ENCODE measurements at places on chromosomes 6 and 20.

GRCh38 chr6:6987749-6988148 is 120.0 kb upstream of the RREB1 start:
- DNase-seq = no peak

GRCh38 chr20:33211817-33212424 is 5.2 kb upstream of the BPIFA3 start:
- DNase-seq = no peak

DNA sequence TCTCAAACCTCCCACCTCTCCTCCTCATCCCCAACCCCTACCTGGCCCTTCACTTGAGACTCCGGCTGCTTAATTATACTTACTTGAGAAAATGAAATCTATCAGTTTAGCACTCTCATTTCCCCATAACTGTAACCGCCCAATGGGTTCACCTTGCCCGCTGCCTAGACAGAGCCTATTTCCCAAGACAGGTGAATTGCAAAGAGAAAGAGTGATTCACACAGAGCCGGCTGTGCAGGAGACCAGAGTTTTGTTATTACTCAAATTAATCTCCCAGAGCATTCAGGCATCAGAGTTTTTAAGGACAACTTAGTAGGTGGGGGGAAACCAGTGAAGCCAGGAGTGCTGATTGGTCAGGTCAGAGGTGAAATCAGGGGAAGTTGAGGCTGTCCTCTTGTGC is 301.4 kb upstream of the CDYL start:
- no peak for DNase-seq

DNA sequence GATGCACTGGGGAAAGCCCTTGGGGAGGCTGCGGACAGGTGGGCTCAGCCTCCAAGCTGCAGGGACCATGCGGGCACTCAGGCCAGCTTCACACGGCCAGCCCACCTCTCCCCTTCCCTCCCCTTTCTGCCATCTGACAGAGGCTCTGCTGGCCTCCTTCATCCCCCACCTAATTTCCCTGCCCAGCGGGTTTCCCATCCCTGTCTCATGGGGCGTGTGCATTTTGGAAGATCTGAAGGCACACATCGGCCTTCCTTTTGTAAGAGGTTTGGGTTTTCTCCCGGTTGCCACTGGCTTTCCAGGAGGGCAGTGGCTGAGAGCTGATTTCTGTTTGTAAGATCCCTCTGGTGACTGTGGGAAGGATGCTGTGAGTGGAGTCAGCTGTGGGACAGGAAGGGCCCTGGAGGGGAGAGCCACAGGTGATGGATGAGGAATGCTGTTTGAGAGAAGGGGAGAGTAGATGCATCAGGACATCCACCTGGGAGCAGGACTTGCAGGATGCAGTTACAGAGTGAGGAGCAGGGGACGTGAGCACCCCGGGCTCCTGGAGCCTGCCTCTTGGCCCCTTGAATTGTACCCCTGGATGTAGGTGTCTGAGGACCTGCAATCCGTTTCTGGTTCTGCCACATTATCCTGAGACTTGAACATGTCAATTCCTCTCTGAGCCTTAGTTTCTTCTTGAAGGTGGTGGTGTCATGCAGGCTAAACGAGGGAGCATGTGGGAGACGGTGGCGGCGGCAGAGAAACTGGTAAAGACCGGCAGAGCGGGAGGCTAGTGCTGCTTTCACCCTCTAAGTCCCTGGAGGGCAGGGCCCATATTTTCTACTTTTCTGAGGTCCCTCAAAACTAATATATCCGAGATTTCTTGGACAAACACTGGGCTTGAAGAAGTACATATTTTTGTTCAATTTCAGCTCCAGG is 5.9 kb upstream of the TUBB1 start:
- DNase-seq = no peak

DNA sequence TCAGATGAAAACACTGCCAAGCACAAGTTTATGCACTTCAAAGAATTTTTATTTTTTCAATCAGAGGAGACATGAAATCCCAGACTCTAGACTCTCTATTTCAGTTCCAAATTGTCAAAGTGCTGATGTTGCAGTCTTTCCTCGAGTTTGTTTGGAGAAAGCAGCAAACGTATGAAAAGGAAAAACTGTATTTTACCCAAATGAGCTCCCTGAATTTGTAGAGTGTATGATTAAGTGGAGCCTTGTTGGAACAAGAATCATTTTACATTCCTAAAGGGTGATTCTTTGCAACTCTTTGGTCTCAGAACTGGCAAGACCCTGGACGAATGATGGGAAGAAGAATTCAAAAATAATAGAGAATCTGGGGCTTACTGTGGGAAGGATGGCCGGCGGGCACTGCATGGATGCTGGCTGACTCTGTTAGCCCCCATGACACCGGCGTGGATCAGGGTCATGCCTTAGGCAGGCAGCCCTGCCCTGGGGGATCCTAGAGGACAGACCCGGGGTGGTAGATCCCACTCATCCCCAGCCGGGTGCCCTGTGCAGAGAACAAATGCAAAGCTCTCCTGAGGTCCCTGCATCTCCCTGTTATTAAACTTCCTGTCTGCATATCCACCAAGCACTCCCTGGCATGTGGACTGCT is 207.4 kb downstream of the FNDC1 start:
- DNase-seq = no peak

- DNase-seq = no peak
Measured at GRCh38 chr6:135014353-135014832, 40.2 kb downstream of the HBS1L start.

DNA sequence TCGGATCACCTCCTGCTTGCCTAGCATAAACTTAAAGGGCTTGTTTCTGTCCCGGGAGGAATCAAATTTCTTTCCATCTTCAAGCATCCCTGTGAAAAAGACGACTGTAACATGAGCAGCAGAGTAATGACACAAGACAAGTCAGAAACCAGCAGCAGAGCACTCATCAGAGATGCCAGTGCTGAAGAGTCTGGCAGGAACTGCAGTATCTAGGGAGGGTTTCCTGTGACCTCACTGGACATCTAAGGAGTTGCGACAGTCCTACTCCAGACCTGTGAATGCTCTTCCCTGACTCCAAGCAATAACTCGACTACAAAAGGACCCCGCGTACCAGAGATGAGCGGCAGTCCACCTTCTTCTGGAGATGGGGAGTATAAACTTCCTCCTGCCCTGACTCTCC is 17.3 kb downstream of the FKBP1A start:
- DNase-seq = no peak

GRCh38 chr20:43789593-43789992 is 62.8 kb upstream of the GTSF1L start:
- no peak for DNase-seq

DNA sequence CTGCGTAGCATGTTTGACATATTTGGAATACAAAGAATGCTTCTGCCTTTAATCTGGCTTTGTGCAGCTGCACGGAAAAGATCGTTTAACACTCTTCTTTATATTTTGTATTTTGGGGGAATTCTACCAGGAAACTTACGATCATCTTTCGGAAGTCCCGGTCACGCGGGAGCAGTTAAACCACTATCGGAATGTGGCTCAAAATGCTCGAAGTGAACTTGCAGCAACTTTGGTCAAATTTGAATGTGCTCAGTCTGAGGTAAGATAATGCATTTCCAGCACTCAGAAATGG is 42.3 kb downstream of the CCDC170 start:
- no peak for DNase-seq

- DNase-seq = no peak
Measured at GRCh38 chr20:24872291-24873024, 76.6 kb upstream of the CST7 start.

- DNase-seq = no peak
Measured at GRCh38 chr6:164185471-164185871, 771.0 kb downstream of the QKI start.

DNA sequence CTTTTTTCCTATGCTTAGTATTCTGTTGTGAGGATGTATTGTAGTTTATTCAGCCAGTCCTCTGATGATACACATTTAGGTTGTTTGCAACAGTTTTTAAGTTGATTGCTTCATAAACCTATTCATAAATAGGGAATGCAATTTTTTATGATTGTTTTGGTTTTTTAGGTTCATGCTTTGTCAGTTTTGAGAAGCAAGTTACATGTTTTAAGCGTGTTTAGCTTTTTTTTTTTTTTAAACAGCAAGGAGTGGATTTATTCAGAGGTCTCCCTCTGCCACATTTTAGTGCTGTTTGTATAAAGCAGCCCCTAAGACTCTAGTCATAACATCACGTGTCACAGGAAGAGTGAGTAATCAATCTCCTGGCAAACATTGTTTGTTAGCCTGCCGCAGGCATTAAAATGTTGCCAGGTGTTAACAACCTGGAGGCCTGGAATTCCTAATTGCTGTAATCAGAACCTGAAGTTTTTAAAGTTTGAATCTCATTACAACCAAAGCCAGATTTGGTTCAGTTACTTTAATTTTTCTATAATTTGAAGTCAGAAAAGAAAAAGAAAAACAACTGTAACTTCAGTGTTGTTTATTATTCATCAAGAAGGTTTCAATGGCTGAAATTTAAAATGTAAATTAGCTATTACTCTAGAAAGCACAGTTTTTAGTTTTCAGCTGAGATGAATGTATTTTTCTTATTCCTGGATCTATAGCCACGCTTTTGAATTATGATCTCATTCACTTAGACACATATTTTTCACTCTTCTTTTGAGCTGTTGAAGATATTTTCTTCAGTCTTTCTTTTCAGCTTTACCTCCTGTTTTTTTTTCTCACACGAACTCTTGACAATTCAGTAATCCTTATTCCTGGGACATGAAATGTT is 59.2 kb downstream of the KCNS1 start:
- no peak for DNase-seq

DNA sequence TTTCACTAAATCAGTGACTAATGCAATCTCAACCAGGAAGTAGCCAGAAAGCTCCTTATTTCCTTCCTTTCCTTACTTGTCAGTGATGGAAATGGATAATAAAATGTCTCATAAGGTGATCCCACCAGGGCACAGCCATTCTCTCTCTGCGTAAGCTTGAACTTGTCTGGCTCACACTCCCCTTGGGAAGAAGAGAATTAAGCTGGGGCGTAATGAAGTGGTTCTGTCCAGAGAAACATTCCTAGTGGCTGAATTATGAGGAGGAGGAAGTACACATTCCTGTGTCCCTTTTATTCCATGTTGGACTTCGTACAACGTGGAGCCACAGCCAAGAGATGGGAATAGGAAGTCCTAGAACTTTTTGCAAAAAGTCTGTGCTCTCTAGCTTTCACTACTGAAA is 93.7 kb downstream of the MTHFD1L start:
- DNase-seq = no peak

GRCh38 chr20:40938020-40938419 is 90.6 kb upstream of the TOP1 start:
- no peak for DNase-seq

GRCh38 chr6:13851330-13851729 is 37.0 kb upstream of the MCUR1 start:
- no peak for DNase-seq

GRCh38 chr20:61478611-61479305 is 226.7 kb downstream of the CDH4 start:
- no peak for DNase-seq

- DNase-seq = no peak
Measured at GRCh38 chr6:127458222-127458621, 967 bp downstream of the KIAA0408 start.

DNA sequence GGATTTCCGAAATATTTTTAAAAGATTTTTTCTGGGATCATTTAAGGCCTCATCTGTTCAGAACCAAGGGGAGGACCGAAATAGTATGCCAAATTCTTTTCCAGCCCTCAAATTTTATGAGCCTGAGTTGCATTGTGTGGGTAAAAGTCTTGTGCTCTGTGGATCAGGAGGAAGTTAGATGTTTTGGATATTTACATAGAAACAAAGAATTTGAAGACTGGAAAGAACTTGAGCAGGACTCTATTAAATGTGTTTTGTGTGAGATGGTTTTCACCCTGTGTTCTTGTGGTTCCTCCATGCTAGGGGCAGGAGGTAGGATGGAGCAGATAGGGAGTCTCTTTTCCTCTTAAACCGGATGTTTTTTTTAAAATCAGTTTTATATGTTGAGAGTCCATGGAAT is 329.1 kb downstream of the LAMA2 start:
- DNase-seq = no peak

GRCh38 chr6:9583753-9584352 is 831.0 kb downstream of the TFAP2A start:
- DNase-seq = no peak

DNA sequence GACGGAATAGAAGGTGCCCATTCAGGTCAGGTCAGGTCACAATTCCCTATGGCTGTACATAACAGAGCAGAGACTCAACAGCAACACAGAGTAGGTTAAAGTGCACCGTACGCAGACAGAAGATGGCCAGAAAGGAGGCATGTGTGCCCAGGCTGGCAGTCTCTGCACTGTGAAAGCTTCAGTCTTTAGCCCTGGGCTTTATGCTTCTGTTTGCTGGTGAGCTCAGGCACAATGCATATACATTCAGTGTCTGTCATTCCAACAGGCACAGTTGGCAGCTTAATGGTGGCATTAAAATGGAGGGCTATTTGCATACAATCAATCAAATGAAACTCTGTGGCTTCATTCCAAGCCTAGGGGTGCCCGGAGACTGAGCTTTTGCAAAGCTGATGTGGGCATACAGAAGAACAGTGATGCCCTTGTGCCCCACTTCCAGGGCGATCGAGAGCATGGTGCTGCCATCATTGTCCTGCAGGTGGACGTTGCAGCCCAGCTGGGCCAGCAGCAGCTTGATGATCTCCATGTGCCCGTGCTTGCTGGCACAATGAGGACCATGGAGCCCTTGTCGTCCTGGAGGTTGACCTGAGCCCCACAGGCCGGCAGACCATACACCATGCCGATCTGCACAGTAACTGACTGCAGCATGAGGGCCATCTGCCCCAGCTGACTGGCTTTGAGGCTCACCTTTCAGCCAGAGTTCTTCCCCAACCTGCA is 22.4 kb downstream of the TRMT6 start:
- no peak for DNase-seq

DNA sequence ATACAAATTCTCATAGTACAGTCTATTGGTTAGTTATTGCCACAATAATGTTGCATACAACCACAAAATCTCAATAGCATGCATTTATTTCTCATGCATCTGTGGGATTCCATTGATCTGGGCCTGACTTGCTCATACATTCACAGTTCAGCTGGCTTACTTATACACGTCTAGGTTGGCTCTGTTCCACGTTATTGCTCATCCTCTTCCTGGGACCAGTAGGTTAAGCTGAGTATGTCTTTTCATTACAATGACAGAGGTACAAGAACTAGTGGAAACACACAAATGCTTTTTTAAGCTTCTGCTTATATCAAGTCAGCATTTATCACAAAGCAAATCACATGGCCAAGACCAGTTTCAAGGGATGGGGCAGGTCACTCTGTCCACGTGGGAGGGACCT is 485.3 kb upstream of the BTBD3 start:
- no peak for DNase-seq

GRCh38 chr20:56422076-56422823 is 10.2 kb downstream of the CASS4 start:
- DNase-seq = no peak

- no peak for DNase-seq
Measured at GRCh38 chr6:43835872-43836419, 65.9 kb downstream of the VEGFA start.

DNA sequence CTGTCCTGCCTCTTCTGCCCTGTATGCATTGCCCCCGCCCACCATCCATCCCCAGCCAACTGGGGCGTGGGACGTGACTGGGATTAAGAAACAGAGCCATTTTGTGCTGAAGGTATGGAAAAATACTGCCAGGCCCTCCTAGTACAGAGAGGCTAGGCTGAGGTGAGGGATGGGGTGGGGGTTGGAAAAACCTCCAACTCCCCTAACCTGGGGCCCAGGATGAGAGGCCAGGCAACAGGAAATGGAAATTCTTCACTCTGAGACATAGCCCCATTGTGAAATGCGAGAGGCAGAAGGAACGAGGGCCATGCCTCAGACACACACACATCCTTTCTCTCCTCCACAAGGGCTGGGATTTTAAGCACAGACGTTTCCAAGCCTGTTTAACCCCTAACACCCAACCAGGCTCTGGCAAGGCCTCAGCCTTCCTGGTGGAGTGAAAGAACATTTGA is 19.9 kb downstream of the KCNK5 start:
- DNase-seq = no peak
